ENCODE measurements at places on chromosomes 13 and 19. TPM values are rescaled to one million over a fixed set of nuclear protein-coding genes. Genes with fewer than 3 reads are reported as not detected.

DNA sequence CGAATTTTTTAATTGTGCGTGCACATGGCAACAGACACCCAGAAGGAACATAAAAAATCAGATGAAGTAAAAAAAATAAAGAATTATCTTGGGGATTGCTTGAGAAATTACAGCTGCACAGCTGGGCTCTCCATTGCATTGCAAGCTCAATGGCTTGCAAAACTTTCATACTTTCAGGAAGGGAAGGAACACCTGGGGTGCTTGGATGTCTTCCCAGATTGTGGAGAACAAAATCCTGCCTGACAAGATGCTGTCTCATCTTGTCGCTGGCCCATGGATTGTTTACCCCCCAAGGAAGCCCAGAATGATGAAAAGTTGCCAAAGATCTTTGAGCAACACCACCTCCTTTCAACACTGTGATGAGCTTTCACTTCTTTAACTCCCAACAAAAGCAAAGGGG is 11.0 kb upstream of the CASP14 start:
- no peak overlapping the region for H3K27ac ChIP-seq
- peaks cover 13% of the 10 kb centered on the region for H3K27me3 ChIP-seq
- H3K36me3 ChIP-seq, result no peaks in the 10 kb centered on the region
- no peak overlapping the region for H3K4me3 ChIP-seq

GRCh38 chr19:47573071-47574026 is at the start of gene ZNF541:
TSS of gene ZNF541 (minus strand) at chr19:47573148. CDS start at chr19:47555856, 17,292 bp downstream.
- H3K36me3 ChIP-seq, result no peaks in the 10 kb centered on the region
- H3K27me3 ChIP-seq, result no peaks in the 10 kb centered on the region
- peaks cover 6% of the 10 kb centered on the region for H3K4me1 ChIP-seq
- H3K27ac ChIP-seq, result no peak within 1 kb of the TSS

ZNF813 gene
- 15.2 TPM for total RNA-seq

GIPC3 gene
- 2.3 TPM for total RNA-seq

DNA sequence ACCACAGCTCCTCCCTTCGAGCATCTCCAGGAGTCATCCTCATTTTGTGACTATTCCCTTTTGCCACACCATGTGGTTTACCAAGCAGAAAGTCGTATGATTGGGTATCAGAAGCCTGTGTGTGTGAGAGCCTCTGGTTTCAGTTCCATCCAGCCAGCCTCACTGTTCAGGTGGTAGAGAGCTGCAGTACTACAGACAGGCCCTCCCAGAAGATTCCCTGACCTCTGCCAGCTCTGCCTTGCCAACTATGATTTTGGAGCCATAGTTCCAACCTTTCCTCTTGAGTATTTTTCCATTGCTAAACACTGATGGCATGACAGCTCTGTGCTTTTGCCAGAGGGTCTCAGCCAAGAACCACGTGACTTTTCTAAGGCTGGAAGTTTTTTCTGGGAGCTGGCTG is 82.5 kb downstream of the DHRS12 start:
- no peaks in the 10 kb centered on the region for H3K27me3 ChIP-seq
- no peak overlapping the region for H3K27ac ChIP-seq
- H3K4me1 ChIP-seq, result peaks cover 14% of the 10 kb centered on the region
- no peak for DNase-seq
- no peaks in the 10 kb centered on the region for H3K36me3 ChIP-seq

DNA sequence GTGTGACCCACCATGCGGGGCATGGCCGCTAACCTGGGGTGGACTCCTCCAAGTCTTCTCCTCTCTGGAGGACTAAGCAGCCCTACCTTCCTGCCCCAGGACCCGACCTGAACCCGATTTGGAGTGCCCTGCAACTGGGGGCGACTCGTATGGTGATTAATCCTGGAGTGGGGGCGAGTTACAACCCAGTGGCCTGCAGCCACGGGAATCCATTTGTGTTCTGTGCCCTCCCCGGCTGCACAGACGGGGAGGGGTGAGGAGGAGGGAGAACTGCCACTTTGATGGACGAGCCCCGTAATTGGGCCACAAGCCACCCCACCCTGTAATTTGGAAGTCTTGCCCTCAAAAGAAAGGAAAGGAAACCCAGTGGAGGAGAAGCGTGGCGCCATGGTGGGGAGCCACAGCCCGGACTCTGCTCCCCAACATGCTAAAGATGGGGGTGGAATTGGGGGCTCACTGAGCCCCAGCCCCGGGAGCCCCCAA is 18.0 kb downstream of the PRR36 start:
- no peak overlapping the region for H3K4me3 ChIP-seq
- DNase-seq, result no peak
- peaks cover 57% of the 10 kb centered on the region for H3K27me3 ChIP-seq
- H3K36me3 ChIP-seq, result no peaks in the 10 kb centered on the region

DUXA gene
- total RNA-seq, result not detected

DNA sequence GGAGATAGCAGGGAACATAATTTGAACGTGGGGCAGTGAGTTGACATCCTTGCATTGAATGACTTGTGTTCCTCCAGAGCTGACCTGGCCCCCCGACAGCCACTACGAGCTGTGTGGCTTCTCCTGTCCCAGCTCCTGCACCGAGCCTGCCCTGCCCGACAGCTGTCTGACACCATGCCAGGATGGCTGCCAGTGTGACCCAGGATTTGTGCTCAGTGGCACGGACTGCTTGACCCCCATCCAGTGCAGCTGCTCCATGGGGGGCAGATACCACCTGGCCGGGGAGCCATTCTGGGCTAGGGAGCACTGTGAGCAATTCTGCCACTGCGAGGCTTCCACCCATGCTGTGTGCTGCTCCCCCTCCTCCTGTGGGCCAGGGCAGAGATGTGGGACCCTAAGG is 29.2 kb upstream of the FXYD3 start:
- no peak overlapping the region for H3K4me3 ChIP-seq
- no peak for DNase-seq
- H3K36me3 ChIP-seq, result 0 out of 2 replicates have a peak, but pooled peaks cover 3% of the 10 kb centered on the region

Data from WTC11 (cell line).